ENCODE measurements at places on chromosomes 6 and 20. TPM values are rescaled to one million over a fixed set of nuclear protein-coding genes. Genes with fewer than 3 reads are reported as not detected.

The CYP21A2 gene
- not detected for total RNA-seq

The HIVEP1 gene
- total RNA-seq: 12.4 TPM

The PROKR2 gene
- total RNA-seq: not detected

The CHRNA4 gene
- not detected for total RNA-seq

The AIF1 gene
- total RNA-seq: 29.9 TPM

The ADTRP gene
- 0.59 TPM for total RNA-seq

The CTAGE9 gene
- total RNA-seq: not detected

The SALL4 gene
- not detected for total RNA-seq

The MYMX gene
- 2.3 TPM for total RNA-seq
